Renal cortex interstitium (tissue), 15 donors: ENCODE measurements at places on chromosomes 7 and 10. TPM values are rescaled to one million over a fixed set of nuclear protein-coding genes. Genes with fewer than 3 reads are reported as not detected.

Gene SRRM3
- 2.3 TPM for polyA plus RNA-seq

Gene ZNF394
- polyA plus RNA-seq: 13.8 TPM

GRCh38 chr10:30103595-30104320 lies 44.4 kb upstream of the JCAD start:
- no peak for DNase-seq

Gene IFIT1B
- polyA plus RNA-seq: 0.10 TPM

Gene PLOD3
- 53.0 TPM for polyA plus RNA-seq

DNA sequence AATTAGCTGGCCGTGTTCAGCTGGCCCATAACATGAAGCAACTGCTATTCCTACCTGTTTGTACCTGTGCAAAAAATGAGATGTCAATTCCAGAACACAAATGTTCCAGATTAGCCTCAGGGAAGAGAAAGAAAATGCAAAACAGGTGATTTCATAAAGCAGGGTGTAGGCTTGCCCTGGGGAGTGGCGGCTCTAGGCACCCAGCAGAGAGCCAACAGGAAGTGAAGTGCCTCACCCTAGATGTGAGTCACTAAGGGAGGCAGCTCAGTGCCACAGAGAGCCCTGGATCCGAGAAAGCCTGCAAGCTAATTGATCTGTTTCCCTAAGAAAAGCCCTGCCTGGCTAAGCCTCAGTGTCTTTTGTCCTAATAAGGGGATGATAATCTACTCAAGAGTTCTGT lies 240.0 kb downstream of the ARHGAP21 start:
- no peak for DNase-seq

- DNase-seq: no peak
These were observed 563.2 kb downstream of the GALNT17 start for GRCh38 chr7:71695186-71695585.
